Sigmoid colon (tissue), 7 donors: ENCODE measurements at places on chromosomes 2 and 18. TPM values are rescaled to one million over a fixed set of nuclear protein-coding genes. Genes with fewer than 3 reads are reported as not detected.

FAM237A gene
- not detected for total RNA-seq

- no peak for DNase-seq
These were observed 22.7 kb upstream of the DOCK10 start for GRCh38 chr2:225064928-225065327.

GRCh38 chr18:3440341-3440740, 9.6 kb upstream of the TGIF1 start:
- no peak for DNase-seq

DNA sequence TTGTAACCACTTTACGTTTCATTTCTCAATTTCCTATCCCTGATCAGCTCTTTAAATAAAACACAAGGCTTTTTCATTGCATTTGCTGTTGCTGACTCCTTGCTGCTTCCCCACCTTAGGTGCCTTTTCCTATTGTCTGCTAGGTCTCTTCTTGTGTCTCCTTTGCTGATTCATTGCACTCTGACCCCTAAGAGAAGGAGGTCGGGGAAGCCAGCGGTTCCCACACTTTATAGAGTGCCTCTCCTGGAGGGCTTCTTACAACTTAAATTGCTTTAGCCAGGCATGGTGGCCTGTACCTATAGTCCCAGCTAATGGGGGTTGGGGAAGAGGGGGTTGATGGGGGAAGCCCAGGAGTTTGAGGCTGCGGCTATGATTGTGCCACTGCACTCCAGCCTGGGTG, 495.0 kb downstream of the DLGAP1 start:
- DNase-seq: no peak

DNA sequence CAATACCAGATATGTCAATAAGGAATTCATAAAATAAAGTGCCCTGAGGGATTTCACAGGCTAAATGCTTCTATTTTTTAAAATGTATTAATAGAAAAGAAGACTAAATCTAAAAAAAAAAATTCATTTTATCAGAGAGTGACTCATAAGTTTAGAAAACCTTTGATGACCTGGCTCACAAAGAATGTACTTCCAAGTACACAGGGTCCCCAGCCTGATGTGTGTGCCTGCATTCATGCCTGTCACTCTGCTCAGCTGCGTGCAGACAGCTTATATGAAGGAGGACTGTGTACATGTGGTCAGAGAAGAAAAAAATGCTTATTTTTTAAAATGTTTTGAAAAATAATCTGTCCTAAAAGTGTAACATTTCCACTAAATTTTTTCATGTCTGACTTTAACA, 3.0 kb upstream of the CPS1 start:
- DNase-seq: no peak

GRCh38 chr18:73212442-73212841, 344.7 kb upstream of the NETO1 start:
- no peak for DNase-seq
